NCI-H69 (cell line): ENCODE measurements at places on chromosomes 11 and 22.

GRCh38 chr11:17558025-17558780 is 11.1 kb downstream of the OTOG start:
- no peak for DNase-seq

DNA sequence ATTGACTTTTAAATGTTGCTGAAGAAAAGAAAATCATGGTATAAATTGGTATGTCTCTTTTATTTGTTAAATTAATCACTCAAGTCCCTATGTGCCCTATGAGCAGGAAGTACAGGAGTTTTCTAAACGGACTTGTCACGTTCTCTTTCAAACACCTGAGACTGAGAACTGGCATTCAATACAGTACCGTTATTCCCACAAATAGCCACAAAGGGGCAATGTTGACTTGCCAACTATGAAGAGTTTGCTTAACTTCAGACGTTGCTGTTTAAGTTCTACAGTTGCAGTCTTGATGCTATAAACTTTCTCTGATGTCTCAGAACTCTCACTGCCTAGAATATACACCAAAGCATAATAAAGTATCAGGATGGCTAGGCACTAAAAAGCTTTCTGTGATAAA is 7.6 kb downstream of the OR56A1 start:
- peak; percentile 36 for DNase-seq

DNA sequence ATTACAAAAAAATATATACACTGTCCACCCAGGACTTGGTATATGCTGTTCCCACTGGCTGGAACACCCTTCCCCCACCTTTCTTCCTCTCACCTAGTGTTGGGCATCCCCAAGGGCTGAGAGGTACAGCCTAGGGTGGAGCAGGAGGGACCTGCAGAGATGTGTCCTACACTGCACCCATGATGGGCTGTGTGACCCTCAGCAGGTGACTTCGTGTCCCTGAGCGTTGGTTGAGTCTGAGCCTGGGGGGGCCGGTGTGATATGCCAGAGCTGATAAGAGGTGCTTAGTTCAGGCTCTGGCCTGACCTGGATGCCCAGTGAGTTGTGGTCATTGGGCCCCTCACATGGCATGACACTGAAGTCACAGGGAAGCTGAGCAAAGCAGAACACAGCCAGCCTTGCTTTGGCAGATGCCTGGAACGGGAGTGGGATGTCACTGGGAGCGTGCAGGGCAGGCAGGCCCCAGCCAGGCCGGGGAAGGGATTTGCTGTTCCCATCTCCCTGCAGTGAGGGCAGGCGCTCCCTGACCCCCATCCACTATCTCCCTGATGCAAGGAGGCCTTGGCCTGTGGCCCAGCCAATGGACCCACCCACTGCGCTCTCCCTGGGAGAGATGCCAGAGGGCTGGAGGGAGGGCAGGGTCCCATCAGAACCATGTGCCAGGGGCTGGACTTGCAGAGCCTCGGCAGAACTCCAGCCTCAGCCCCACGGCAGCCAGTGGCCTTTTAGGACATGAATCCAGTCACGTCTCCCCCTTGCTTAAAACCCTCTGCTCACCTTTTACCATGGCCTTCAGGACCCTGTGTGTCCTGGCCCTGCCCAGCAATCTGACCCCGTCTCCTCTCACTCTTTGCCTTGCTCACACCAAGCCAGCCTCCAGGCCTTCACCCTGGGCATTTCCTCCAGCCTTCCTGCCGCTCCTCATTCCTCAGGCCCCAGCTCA is 138.9 kb downstream of the MN1 start:
- DNase-seq: no peak

- DNase-seq: no peak
Observed at GRCh38 chr11:134598368-134598767, 186.3 kb upstream of the B3GAT1 start.

DNA sequence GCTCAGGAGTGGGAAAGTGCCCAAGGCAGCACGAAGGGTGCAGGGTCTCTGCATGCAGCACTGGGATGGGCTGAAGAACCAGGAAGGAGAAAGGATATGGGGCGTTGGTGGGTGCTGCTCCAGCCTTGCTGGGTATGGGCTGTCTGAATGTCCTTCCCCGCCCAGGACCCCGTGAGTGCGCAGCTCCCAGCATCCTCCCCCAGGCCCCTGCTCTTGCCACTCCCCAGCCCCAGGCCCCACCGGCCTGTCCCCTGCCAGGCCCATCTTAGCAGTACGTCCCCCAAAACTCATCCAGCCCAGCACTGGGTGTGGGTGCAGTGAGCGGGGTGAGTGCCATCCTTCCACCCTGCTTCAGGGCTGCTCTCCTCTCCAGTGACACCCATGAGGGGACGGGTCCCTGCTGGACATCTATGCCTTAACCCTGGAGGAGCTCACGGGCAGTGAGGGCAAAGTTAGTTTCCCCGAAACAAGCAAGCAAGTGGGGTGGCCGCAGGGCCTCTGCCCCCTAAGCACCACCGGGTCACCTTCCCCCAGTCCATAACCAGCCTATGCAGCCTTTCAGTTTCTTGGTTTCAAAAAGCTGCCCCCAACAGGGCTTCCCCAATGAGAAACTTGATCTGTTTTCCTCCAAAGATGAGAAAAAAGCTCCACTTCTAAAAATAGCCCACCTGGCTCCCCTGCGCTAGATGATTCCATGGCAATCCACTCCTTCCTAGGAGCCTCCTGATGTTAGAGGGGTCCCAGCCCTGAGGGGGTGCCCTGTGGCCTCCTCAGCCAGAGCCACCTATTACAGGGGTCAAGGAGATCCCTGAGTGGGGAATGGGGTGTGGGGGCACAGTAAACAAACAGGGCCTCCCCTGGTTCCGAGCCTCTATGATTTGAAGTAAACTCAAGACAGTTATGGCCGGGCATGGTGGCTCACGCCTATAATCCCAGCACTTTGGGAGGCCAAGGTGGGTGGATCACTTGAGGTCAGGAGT is 103.8 kb downstream of the MORC2 start:
- no peak for DNase-seq
